Mesothelial cell of epicardium (in vitro differentiated cells): ENCODE measurements at places on chromosomes 3 and 15. TPM values are rescaled to one million over a fixed set of nuclear protein-coding genes. Genes with fewer than 3 reads are reported as not detected.

- DNase-seq = no peak
Measured at GRCh38 chr3:183122257-183122932, 23.1 kb upstream of the MCCC1 start.

DNA sequence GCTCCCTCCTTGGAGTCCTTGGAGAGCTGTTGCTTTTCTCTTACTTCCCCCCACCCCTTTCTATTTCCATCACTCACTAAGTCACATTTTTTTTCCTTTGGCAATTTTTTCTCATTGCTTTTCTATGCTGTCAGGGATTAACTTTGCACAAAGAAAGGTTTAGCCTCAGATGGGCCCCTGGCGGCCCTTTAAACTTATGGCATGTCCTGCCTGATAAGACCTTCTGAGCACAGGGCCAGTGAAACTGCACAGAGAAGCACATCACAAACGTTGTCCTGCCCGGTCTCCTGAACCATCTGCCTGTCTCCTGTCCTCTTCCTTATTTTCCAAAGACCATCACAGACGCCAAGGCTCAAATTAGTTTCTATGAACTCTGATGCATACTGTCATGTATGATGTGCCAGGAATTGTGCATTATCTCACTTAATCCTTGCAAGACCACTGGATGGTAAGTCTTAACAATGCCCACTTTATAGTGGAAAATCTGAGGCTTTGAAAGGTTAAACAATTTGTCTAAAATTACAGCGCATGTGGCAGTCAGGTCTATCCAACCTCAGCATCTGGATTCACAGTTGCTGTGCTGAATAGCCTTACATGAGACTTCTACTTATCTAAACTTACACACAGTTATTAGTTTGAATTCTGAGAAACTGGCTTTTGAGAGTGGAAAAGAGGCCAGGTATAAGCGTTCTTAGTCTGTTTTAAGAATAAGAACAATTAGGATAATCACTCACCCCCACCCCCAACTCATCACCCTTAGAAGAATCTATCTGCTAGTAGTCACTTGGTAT is 648.1 kb downstream of the NTRK3 start:
- DNase-seq = no peak

GRCh38 chr15:23397779-23398178 is 43.2 kb downstream of the GOLGA8S start:
- no peak for DNase-seq

GRCh38 chr15:62940093-62940754 is 102.3 kb upstream of the TPM1 start:
- DNase-seq = no peak

- DNase-seq = no peak
Measured at GRCh38 chr3:113499081-113499480, 15.9 kb downstream of the SPICE1 start.

DNA sequence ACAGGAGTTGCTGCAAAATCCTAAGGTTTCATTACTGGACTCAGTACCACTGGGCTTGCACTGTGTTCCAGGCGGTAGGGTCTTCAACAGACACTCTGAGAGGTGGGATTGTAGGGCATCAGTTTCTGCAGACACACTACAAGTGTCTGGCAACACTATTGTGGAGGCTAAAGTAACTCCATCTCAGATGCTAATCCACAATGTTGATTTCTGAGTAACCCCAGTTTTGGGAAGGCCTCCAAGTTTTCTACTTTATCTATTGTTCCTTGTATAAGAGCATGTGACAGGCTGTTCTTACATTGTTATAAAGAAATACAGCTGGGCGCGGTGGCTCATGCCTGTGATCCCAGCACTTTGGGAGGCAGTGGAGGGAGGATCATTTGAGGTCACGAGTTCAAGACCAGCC is 2.5 kb upstream of the ABHD5 start:
- DNase-seq = no peak

- no peak for DNase-seq
Measured at GRCh38 chr3:128190501-128190900, 37.2 kb downstream of the EEFSEC start.

DNA sequence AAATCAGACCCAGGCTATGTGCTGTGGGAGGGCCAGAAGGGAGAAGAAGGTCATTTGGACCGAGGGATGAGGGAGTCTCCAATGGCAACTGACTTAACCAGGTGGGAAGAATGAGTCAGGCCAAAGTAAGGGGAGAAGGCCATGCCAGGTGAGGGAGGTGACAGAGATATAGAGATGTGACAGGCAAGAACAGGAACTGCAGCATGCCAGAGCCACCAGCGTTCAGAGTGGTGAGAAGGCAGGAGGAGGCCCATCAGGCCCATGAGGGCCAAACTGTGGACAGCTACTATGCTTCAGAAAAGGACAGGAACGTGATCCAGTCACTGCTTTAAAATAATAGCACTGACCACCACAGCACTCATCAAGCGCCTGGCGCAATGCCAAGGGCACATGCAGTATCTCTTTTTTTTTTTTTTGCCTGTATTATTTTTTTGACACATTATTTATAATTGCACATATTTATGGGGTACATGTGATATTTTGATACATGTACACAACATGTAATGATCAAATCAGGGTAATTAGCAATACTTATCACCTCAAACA is 154.3 kb upstream of the IGF1R start:
- DNase-seq = no peak

DNA sequence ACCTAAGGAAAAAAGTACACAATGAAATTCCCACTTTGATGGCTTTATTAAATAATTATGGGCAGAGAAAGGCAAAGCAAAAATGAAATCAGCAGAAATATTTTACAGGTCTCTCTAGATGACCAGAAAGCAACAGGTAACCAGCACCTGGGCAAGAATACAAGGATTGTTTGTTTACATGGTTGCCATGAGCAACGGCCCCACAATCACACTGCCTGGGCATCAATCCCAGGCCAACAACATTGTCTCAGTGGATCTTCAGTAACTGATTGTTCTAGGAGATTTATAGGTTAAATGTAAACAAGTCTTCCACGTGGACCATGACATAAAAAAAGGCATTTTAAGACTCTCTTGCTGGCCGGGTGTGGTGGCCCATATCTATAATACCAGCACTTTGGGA is 82.6 kb downstream of the PDZRN3 start:
- DNase-seq = no peak

GRCh38 chr3:13093687-13094086 is 20.5 kb upstream of the IQSEC1 start:
- DNase-seq = no peak

DNA sequence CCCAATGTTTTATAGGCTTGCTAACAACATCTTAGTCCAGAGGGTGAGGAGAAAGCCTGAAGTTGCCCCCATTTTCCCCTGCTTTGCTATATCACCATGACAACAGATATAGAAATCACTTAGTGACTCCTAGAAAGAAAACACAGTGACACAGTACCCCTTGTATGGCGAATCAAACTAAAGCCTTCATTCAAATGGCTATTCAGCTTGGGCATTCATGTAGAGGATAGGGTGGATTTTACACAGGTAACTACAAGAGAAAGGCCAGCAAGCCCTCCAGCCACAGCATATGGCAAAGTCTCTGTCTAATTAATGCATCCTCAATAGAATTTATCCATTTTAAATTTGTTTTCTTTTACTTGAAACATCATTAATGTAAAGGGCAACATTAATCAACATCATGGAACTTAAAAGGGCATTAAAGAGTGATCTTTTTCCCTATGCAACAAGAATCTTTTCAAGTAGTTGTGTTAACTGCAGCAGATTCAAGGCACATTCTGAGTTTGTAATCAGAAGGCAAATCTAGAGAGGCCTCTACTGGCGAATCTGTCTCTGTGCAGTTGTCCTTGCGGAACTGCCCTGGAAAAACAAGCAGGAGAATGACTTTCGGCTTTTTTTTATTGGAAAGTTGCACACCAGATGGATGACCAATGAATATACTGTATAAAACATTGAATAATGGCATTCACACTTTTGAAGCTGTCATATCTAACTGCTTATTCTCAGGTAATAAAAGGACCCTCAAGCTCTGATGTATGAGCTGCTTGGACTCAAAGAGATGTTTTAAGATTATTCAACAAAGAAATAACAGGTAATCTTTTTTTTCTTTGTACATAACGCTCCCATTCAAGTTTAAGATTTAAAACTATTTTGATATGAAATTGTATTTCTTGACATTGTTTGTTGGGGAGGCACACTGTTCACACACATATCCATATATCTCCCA is 621.7 kb upstream of the AGTR1 start:
- DNase-seq = no peak

GRCh38 chr3:72950372-72950771 is 46.2 kb upstream of the PPP4R2 start:
- DNase-seq = no peak

GRCh38 chr15:28957606-28958498 is 72.1 kb downstream of the APBA2 start:
- no peak for DNase-seq

- DNase-seq = no peak
Measured at GRCh38 chr3:12370758-12371157, 81.9 kb downstream of the PPARG start.

DNA sequence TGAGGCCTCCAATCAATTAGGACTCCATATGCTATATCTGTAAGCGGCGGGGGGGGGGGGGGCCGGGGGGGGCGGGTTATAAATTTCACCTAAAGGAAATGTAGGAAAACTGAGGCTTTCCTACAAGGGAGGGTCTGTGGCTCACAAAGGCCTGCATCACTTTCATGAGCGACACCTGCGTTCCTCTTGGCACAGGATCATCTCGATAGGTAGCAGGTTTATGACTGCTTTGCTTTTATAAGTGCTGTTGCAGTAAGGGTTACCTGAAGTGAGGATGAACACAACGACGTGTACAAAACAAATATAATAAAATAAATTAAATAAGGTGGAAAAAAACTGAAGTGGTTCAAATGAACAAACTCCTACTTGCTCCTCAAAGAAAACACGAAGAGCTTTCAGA is 194.3 kb downstream of the FOXP1 start:
- no peak for DNase-seq

- DNase-seq = no peak
Measured at GRCh38 chr15:100682468-100682867, 80.1 kb downstream of the ASB7 start.

DNA sequence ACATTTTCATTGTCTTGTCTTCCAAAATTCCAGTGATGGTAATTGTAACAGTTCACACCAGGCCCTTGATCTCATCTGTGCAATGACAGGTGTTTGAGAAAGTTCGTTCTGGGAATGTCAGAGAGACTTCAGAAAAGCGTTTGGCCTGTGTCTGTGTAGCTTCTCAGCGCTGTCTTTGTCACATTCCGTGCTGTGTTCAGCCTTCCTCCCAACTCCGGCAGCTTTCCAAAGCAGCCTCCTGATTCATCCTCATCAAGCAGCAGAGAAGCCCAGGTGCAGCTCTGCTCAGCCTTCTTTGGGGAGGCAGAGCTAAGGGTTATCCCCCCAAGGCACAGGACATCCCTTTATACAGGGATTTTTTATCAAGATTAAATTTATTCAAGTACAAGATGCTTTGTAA is 494.0 kb upstream of the SUCLG2 start:
- DNase-seq = no peak

SLC22A14 gene
- total RNA-seq = 0.20 to 0.22 TPM in 2 of 3 replicates, not detected in the other

NPRL2 gene
- 19.9 to 23.4 TPM (median 23.3 TPM) in 3 replicates for total RNA-seq

RFC4 gene
- 32.9 to 36.0 TPM (median 33.2 TPM) in 3 replicates for total RNA-seq

BNC1 gene
- total RNA-seq = 49.5 to 54.0 TPM (median 50.9 TPM) in 3 replicates

PXYLP1 gene
- total RNA-seq = 40.5 to 45.6 TPM (median 40.9 TPM) in 3 replicates

TTLL13 gene
- 0.33 to 0.77 TPM (median 0.47 TPM) in 3 replicates for total RNA-seq

IL17RE gene
- total RNA-seq = 22.1 to 24.1 TPM (median 23.6 TPM) in 3 replicates

MST1R gene
- 3.8 to 7.0 TPM (median 4.3 TPM) in 3 replicates for total RNA-seq

CPEB1 gene
- total RNA-seq = 0.40 to 0.69 TPM (median 0.63 TPM) in 3 replicates

SAMMSON gene
- not detected in 3 replicates for total RNA-seq

GUCA1C gene
- not detected in 3 replicates for total RNA-seq

TMEM266 gene
- 1.8 to 2.0 TPM (median 2.0 TPM) in 3 replicates for total RNA-seq

MNS1 gene
- 2.5 to 3.4 TPM (median 2.7 TPM) in 3 replicates for total RNA-seq

THBS1 gene
- 332 to 367 TPM (median 337 TPM) in 3 replicates for total RNA-seq

FBLN2 gene
- 63.3 to 68.6 TPM (median 67.5 TPM) in 3 replicates for total RNA-seq

LRIG1 gene
- total RNA-seq = 5.5 to 7.4 TPM (median 6.4 TPM) in 3 replicates

CRYBG3 gene
- 5.7 to 6.8 TPM (median 5.8 TPM) in 3 replicates for total RNA-seq
